ENCODE measurements at places on chromosomes 1 and 21.
A peak's percentile ranks its signal among the peaks of the same experiment; 100 is the strongest.

GRCh38 chr1:201475915-201476669 is 7.1 kb upstream of the PHLDA3 start:
- no peak for DNase-seq

DNA sequence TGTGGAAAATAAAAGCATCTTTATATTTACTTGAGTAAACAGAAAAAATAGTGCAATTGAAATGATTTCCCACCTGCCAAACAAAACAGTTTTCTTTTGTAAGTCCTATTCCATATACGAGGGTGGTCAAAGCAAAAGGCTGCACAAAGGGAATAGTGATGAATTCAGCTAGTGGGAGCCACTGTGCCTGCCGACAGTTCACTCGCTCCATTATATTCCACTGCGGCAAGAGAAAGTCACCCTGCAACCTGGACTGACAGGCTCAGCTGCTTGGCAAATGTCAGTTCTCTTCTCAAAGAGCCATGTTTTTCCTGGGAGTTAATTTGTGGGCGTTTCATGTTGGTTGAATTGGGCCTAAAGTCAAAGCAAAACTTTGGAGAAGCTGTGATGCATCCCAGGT is 145.4 kb downstream of the LMO4 start:
- DNase-seq, result no peak

DNA sequence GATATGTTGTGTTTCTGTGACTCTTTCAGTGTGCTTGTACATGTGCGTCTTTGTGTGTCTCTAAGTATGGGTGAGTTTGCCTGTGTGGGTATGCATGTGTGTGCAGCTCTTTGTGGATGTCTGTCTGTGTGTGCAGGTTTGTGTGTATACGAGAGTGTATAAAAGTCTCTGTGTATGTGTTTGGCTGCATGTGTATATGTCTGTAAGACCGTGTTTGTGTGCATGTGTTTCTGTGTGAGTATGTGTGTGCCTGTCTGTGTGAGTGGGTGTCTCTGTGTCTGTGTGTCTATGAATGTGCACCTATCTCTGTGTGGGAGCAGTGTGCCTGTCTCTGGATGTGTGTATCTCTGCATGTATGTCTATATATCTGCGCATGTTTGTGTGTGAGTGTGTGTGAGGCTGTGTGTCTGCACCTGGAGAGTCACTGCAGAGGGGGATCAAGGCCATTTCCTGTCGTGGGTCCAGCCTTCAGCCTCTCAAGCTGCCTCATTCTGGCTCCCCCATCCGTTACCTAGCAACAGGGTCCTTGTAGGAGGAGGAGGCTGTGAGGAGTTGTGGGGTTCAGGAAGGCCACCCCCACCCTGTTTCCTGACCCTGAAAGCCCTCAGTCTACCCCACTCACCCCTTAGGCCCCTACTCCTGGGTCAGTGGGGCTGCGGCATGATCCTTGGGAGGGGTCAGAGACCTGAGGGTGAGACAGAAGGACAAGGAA is 10.4 kb downstream of the FGR start:
- DNase-seq, result no peak

DNA sequence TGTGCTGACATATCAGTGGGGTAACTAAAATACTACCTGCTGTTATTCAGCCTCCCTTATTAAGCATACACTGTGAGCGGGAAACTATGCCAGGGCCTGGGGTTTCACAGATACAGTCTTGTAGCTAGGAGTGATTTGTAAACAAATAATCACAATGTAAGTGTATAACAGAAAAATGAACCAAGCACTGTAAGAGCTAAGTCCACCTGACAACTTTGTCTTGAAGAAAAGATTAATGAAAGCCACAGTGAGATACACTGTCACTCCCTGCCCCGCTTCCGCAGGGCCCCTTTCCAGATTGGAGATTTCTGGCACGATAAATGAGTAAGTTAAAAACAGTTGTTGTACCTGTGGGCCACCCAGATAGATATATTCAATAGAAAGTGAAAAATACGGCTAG is 4.8 kb downstream of the RCAN3 start:
- DNase-seq, result no peak

GRCh38 chr1:117413412-117413811 is 46.2 kb downstream of the MAN1A2 start:
- DNase-seq, result no peak

DNA sequence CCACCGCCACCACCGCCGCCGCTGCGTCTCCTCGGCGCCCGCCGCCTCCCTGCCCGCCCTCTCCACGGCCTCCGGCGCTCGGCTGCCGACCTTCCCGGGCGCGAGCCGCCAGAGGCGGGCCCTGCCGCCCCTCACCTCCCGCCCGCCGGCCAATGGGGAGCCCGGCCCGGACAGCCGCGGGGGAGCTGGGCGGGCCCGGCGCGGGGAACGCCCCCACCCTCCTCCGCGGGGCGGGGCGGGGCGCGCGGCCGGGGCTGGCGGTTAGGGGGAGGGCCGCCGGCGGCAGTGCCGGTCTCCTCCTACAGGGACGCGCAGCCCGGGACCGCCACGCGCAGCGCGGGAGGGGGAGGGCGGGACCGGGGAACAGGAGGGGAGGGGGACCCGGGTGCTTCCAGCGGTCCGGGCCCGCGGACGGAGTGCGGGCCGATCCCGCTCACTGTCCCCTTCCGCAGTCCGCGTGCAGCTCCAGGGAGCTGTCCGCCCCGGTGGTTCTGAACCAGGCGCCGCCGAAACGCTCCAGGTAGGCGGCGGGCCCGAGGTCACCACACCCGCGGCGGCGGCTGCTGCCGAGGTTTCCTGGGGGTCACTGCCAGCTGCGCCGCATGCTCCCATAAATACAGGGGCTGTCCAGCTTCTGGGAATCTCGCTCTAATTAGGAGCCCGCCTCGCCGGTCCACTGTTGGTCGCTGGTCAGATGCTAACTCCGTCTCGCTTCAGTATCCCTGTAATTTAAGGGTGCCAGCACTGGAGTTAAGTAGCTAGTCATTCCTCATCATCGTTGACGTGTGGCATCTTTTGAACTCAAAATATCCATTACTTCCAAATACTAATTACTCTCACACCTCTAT is at the start of gene PGBD5:
PGBD5 (minus strand) TSS at position 87 of the 848 bp plus-strand sequence. CDS start 404 bp downstream, outside the sequence.
- DNase-seq, result no peak

GRCh38 chr1:208476846-208477170 is 232.6 kb upstream of the PLXNA2 start:
- DNase-seq, result no peak

DNA sequence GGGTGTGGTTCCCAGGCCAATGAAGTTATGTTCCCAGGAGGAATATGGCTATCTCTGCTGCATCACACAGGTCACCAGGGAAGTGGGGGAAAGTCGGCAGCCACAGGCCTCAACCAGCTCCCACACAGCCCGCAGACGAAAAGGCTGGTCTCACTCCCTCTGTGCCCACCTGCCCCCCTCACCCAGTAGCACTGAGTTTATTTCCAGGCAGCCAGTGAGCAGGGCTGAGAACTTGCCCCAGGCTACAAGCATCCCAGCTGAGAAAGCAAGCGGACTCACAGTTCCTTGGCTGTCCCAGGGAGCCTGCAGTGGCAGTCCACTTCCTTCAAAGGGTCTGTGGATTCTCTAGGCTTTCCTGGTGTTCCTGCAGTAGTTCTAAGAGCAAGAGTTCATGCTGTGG is 68.9 kb downstream of the SLC5A9 start:
- DNase-seq, result no peak

DNA sequence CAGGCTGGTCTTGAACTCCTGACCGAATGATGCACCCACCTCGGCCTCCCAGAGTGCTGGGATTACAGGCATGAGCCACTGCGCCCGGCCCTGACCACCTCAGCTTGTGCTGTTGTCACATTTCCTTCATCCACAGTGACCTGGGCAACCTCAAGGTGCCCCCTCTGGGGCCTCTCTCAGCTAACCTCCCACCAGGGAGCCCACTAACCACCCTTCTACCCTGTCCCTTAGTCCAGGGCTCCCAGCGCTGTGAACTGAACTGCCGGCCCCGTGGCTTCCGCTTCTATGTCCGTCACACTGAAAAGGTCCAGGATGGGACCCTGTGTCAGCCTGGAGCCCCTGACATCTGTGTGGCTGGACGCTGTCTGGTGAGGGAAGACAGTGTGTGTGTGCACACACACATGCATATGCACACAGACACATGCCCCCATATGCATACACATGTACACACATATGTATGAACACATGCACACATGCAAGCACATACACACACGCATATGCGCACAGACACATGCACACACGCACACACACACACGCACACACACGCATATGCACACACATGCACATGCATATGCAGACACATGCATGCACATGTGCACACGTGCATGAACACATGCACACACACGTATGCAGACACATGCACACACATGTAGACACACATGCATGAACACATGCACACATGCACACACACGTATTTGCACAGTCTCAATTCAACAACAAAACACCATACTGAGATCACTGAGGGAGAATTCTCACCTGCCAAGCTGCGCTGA is 6.2 kb downstream of the ADAMTSL4 start:
- no peak for DNase-seq

GRCh38 chr1:47231301-47232186 is 481 bp downstream of the TAL1 start:
- DNase-seq, result no peak

DNA sequence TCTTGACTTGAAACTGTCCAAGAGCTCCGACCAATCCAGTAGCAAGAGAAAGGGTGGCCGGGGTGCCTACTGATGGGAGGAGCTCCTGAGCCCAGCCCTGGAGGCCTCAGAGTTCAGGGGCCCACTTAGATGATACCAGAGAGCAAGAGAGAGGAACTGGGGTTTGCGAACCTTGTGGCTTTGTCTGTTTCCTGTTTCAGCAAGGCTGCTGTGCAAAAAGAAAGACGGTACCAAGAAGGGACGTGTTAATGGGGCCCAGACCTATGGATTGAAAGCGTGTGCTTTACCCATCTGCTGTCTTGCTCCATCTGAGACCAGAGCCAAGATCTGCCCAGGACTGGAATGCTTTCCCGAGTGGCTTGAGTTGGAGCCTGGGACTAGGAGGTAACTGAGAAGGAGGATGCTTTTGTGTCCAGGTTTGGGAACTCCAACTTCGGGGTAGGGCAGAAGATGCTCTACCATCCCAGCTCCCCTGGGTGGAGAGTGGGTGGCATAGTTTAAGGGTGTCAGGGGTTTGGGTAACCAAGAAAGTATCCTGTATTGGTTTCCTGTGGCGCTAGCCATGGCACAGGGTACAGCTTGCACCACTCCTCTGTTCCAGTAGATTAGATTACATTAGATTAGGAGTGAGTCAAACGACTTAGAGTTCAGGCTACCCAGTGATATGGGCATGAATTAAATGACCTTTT is at the start of gene TRAF3IP3:
TRAF3IP3 (plus strand) TSS at position 128 of the 689 bp plus-strand sequence. CDS start 3,987 bp downstream, outside the sequence.
- no peak for DNase-seq

DNA sequence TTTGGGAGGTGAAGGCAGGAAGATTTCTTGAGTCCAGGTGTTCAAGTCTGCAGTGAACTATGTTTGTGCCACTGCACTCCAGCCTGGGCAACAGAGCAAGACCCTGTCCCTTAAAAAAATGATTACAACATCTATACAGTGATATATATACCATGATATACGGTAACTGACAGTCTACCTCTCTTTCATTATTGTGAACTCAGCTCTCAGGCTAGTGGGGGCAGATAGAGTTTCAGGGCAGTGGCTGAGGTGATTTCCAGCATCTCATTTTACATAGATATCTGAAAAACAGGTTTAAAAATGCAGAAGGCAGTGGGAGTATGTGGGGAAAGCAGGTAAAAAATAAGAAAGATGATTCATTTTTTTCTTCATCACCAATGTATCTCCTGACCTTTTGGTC is 8.1 kb upstream of the NTNG1 start:
- no peak for DNase-seq

GRCh38 chr1:174883409-174883808 is 116.3 kb upstream of the CACYBP start:
- no peak for DNase-seq

DNA sequence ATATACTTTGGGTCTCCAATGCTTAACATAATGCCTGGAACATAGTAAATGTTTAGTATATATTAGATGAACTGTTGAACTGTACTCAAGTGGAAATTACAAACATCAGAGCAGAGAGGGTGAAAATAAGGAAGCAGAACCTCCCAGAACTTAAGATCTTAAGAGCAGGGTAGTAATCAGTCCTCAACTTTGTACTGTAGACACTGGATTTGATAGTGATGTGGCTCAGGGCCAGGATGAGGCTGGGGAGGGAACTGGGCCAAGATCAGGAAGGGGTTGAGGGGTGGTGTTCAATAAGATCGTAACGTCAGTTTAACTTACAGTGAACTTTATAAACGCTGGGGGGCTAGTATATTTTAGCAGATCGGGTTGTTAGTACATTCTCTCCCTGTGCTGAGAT is 15.4 kb downstream of the MPZL1 start:
- DNase-seq, result no peak

DNA sequence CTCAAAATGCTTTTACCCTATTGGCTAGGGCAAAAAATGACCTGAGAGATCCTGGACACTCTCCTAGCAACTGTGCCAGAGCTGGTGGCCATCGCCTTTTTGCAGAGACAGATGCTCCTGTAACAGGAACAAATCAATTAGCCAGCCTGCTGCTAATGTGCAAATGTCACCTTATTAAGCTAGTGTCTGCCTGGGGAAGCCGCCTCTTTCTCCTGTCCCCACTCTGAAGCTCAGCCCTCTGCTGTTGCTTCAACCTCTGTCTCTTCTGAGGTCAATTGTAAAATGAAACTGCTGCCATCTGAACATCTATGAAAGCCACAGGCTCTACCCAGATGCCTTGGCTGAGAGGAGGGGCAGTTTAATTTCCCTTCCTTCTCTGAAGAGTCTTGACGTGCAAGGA is 85.5 kb upstream of the CACNA1E start:
- DNase-seq, result no peak

- no peak for DNase-seq
These were observed 1.7 kb downstream of the SSX2IP start for GRCh38 chr1:84688463-84689061.

DNA sequence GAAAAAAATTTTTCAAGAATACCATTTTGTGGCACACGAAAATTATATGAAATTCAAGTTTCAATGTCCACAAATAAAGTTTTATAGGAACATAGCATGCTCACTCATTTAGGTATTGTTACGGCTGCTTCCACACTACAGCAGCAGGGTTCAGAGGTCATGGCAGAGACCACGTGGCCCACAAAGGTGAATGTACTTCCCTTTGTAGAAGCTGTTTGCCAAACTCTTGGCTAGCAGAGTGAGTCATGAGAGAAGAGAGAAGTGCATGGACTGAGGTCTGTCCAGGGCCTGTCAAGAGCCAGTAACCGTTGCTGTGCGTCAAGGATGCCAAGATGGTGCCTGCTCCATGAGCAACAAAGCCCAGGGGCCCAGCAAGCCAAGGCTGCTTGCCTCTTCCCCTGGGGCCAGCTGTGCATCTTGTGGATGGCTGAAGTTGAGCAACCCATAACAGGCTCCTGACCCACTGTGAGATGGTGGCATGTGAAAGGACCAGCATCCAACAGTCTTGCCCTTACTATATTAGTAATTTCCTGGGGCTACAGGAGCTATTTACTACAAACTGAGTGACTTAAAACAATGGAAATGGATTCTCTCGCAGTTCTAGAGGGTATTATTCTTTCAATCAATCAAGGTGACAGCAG is 64.8 kb upstream of the ATP5PO start:
- no peak for DNase-seq

GRCh38 chr1:145918992-145919939 is 749 bp upstream of the PEX11B start:
- peak; percentile 17 for DNase-seq

Data from HS-27A (cell line).